Activated CD4-positive, alpha-beta memory T cell treated with anti-CD3 and anti-CD28 coated beads for 36 hours (primary cell): ENCODE measurements at places on chromosomes 12 and 14. TPM values are rescaled to one million over a fixed set of nuclear protein-coding genes. Genes with fewer than 3 reads are reported as not detected.

CHGA gene
- not detected for total RNA-seq

NANOG gene
- total RNA-seq = not detected

KERA gene
- total RNA-seq = not detected

PPP4R4 gene
- 17.0 TPM for total RNA-seq

LTBR gene
- 1.5 TPM for total RNA-seq

TOMM20L gene
- total RNA-seq = not detected

PRR4 gene
- not detected for total RNA-seq
